ENCODE measurements at places on chromosomes 12 and 14.

GRCh38 chr12:53103860-53104305 is 597 bp downstream of the SOAT2 start:
- no peak for DNase-seq

DNA sequence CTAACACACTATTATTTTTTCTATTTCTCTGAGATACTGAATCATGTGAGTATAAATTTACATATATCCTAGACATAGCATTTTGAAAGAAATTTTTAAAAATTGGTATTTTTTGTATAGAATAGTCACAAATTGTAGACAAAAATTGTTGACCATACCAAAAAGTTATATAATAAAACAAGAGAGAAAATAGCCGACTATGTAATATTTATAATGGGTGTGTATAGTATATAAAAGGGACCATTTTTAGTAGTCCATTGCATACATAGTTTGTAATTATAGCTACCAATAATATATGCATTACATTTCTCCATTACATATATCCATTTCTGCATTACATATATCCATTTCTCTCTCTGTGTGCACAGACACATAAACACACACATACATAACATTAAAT is 590.2 kb downstream of the TMTC2 start:
- DNase-seq, result no peak

DNA sequence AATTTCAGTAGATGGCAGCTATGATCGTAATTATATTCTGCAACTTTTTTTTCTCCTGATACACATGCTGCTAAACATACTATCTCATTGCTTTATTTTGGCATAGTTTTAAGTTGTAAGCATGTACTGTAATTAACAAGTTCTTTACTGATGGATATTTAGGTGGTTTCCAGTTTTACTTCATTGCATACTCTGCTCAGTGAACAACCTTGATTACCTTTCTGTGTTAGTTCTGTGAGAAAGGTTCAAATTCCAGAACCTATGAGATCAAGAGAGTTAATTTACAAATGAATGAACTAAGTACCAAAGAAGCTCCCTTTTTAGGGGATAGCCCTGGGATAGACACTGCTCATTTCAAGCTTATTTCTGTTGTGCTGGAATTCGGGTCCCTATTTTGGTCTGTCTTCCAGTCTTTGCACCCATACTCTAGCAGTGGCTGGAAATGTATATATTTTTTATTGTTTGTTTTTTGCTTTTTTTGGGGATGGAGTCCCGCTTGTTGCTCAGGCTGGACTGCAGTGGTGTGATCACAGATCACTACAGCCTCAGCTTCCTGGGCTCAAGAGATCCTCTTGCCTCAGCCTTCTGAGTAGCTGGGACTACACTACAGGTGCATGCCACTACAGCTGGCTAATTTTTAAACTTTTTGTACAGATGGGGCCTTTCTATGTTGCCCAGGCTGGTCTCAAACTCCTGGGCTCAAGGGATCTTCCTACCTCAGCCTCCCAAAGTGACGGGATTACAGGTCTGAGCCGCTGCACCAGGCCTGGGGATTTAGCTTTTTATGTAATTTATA is 10.6 kb downstream of the PAPOLA start:
- DNase-seq, result no peak

- DNase-seq, result no peak
Measured at GRCh38 chr12:118778077-118778476, 203.3 kb upstream of the SRRM4 start.
